ENCODE measurements at places on chromosomes 5 and 9. TPM values are rescaled to one million over a fixed set of nuclear protein-coding genes. Genes with fewer than 3 reads are reported as not detected.
A peak's percentile ranks its signal among the peaks of the same experiment; 100 is the strongest.

IL5 gene
- not detected for total RNA-seq

LCN12 gene
- 0.54 TPM for total RNA-seq

MAPKAP1 gene
- 42.2 TPM for total RNA-seq

SLC6A3 gene
- total RNA-seq = not detected

RELL2 gene
- total RNA-seq = 29.9 TPM

GRCh38 chr5:40381676-40382363 is 297.9 kb upstream of the PTGER4 start:
- peak; percentile 42 for ATAC-seq

DNA sequence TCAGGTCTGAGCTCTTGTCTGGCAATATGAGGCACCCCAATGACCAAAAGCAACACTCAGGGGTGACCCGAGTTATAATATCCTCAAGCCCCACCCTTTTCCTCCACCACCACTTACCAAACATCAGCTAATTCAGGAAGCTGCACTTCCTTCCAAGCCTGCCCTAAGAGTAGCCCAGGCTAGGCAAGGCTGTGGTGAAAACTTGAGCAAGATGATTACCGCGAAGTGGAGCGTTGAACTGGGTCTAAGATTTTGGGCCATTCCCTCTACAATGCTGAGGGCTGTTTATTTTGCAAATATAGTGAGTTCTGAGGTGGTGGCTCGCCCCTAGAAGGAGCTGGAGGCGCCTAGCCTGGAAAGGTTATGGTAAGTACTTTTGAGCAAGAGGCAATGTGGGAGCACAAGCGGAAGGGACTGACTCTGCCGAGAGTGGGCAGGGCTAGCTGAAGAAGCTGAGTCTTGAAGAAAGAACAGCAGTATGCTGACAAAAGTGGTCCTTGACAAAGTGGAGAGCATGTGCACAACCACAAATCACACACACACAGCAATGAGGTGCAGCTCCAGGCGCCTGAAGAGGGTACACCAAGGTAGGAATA is at the start of gene HK3:
Gene HK3, minus strand, starts transcription at position 51 of the 596 bp plus-strand sequence. CDS start 3,187 bp downstream, outside the sequence.
- ATAC-seq = no peak

DNA sequence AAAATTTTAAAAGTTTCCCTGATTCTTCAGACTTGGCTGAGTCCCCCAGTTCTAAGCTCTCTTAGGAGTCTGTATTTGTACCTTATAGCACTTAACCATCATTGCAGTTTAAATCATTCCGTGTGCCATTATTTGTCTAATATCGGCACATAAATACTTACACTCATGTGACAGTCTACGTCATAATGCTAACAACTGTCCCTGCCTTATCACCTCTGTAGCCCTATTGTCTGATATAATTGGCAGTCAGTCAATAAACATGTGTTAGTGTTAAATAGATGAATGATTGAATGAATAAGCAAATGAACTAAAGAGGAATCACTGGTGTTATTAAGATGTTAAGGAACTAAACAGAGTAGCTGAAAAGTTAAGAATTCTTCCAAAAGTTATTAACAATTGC is 287.8 kb downstream of the EBF1 start:
- ATAC-seq = no peak

GRCh38 chr5:38622723-38623129 is 66.3 kb upstream of the LIFR start:
- no peak for ATAC-seq

DNA sequence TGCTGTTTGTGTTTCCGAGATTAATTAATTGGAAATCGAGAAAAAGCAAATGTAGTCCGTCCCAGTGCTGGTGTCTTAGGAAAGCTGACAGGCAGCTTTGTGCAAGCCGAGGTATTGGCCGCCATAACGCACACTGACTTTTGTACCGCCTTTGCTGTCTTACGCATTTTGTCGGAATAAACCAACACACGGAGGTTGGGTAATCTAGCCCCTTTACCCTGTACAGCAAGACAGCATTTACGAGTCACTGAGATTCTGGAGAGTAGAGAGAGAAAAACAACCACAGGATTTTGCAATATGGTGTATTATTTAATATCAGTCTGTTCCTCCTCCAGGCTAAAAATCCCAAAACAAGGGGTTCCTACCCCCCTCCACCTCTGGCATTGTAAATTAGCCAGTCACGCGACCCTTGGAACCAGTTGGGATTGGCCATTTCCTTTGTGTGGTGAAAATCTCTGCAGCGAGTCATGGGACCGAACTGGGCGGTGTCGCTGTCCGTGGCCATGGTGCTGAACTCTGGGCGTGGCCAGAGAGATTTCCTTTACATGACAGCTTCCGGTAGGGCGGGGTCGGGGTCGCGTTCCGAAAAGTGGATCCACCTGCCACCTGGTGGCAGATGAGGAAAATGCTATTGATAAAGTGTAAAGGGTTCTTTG is 10.3 kb upstream of the PCDHB1 start:
- peak; percentile 75 for ATAC-seq

- ATAC-seq = no peak
These were observed 55.9 kb upstream of the IL12B start for GRCh38 chr5:159386028-159386711.

DNA sequence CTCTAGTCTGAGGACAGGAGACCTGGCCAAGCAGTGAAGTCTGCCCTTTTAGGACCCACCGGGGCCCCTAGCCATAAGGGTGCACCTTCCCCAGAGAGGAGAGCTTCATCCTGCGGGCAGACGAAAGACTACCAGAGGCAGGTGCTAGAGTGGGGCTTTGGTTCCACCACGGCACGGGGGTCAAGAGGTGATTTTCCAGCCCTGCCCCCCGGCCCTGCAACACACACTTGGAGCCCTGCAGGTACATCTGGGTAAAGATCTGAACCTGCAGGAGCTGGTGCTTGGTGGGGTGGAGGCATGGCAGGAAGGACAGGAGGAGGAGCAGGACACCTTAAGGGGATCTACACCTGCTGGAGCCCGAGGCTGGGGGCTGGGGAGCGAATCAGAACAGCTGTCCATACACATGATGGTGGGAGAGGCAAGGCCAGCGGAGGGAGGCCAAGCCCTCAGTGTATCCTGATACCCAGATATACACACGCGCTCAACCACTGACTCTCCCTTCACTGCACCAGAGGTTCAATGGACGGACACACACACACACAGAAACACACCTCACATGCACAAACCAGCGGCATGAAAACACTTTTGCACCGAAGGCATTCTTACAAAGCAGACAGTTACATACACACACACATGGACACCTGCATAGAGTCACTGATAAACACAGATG is 98.4 kb upstream of the MVB12B start:
- ATAC-seq = no peak

DNA sequence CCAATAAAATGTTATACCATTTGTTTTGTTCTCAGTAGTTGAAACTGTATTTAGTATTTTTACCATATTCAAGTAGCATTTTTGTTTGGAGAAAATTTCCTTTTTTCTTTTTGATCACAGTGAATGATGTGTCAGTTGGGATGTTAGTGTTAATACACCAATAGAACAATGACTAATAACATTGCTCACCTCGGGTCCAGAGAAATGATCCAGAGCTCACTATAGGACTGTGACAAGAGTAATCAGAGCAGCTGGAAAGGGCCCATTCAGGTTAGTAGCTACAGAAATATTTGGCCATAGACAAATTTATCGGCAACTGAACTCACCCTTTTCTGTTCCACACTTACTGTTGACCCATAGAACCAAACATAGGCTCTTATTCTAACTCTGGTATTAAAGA is 989.2 kb downstream of the TLE4 start:
- no peak for ATAC-seq

GRCh38 chr9:19493174-19493811 is 84.5 kb downstream of the ACER2 start:
- ATAC-seq = peak; percentile 76

- ATAC-seq = no peak
These were observed 726.1 kb downstream of the CDH18 start for GRCh38 chr5:19261879-19262278.

GRCh38 chr9:136143215-136144001 is 24.7 kb upstream of the TMEM250 start:
- no peak for ATAC-seq

DNA sequence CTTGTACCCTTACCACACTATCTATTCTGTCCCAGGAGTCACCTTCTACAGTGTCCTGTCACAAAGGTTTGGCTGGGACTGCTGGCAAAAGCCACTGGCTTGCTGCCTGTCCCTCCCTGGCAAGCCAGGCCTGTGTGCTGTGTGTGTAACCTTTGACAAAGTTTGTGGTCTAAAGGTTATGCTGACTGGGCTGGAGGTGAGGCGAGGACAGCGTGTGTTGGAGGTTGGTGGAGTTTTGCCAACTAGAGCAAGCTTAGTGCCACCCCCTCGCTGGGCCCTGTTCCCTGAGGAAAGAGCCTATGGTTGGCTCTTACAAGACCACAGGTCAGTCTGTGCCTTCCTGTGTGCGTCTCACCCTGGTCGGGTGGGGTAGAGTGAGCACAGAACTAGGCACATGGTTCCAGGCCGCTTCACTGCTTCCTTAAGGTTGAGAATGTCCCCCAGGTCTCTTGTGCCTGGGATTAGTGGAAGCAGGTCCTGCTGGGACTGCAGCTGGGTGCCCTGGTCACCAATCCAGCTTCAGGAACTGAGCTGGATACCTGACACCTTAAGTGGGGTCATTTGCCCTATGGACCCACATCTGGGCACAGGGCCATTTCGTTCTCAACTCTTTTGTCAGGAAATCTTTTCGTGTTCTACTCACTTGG is 152.2 kb downstream of the GADD45G start:
- ATAC-seq = no peak

- ATAC-seq = no peak
These were observed 43.2 kb upstream of the ORM1 start for GRCh38 chr9:114279693-114280092.

- no peak for ATAC-seq
These were observed 18.3 kb upstream of the IL33 start for GRCh38 chr9:6197330-6197729.

GRCh38 chr9:110110154-110110553 is 97.8 kb downstream of the C9orf152 start:
- no peak for ATAC-seq

DNA sequence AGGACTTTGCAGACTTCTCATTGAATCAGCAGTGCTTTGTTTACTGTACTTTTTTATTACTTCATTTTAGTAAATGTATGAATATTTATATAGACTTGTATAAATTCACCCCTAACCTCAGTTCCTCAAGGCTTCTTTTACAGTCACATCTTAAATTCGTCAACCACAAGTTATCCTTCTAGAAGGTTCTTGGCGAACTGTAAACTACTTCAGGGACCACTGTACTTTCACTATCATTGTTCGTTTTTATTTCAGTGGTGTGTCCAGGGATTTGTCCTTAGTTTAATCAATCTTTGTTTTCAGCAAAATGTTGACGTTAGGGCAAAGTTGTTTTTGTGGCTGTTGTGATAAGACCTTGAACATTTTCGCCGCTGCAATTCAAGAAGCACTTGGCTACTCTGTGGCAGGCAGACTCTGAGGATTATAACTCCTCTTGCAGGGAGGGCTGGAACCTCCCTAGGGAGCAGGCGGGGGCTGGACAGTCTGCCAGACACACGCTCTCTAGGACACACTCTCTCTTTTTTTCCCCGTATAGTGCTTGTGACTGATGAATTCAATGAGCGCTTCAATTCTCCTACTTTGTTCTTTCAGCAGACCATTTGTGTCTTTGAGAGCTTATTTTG is 252.8 kb downstream of the FBXL7 start:
- ATAC-seq = no peak

GRCh38 chr5:1187234-1187949 is 14.0 kb upstream of the SLC6A19 start:
- ATAC-seq = no peak

- ATAC-seq = no peak
These were observed 24.3 kb downstream of the KCNV2 start for GRCh38 chr9:2741441-2742158.

DNA sequence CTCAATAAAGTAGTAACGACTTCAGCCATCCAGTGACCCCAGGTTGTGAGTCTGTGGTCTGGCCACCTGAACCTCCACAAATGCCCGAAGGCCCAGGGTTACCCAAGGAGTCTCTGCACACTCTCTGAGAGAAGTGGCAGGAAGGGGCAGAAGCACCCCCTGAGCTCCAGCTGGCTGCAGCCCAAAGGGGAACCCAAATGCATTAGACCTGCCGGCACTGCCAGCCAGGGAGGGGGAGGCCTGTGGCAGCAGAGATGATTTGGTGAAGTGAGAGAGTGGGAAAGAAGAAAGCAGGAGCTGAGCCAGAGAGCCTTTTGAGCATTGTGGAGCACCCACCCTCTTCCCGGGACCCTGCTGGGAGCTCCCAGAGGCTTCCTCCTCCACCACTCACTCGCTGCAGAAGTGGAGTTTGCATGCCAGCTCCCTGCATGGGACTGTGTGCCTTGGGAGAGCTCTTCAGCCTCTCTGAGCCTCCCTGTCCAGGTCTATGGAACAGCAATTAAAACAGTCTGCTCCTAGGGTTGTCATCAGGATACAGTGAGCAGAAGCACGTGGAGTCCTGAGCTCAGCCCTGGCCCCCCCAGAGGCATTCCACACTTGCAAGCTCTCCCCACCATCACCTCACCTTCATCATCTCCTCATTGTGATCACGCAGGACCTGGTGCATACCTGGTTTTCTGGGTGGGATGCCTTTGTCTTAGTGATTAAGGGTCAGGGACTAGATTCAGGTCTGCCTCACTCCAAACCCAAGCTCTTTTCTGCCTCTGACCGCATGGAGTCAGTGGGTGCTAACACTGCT is 13.8 kb upstream of the ANGPTL2 start:
- ATAC-seq = no peak

GRCh38 chr5:98200726-98201541 is 572.5 kb upstream of the RGMB start:
- no peak for ATAC-seq

- ATAC-seq = no peak
These were observed 51.1 kb downstream of the NUDT12 start for GRCh38 chr5:103511554-103511885.

Data from activated T-helper 17 cell treated with anti-CD3 and anti-CD28 coated beads, Interleukin-2, amount 50 U/mL, for 72 hours (primary cell).